ENCODE measurements at places on chromosomes 16 and 17.

- no peak for DNase-seq
Measured at GRCh38 chr17:52096056-52096455, 62.5 kb downstream of the CA10 start.

- DNase-seq: no peak
Measured at GRCh38 chr16:88508868-88509748, 56.0 kb downstream of the ZFPM1 start.

GRCh38 chr17:75047398-75048098 lies 523 bp downstream of the KCTD2 start:
- DNase-seq: no peak

GRCh38 chr17:38872027-38872511 lies 2.2 kb downstream of the LASP1 start:
- DNase-seq: no peak

DNA sequence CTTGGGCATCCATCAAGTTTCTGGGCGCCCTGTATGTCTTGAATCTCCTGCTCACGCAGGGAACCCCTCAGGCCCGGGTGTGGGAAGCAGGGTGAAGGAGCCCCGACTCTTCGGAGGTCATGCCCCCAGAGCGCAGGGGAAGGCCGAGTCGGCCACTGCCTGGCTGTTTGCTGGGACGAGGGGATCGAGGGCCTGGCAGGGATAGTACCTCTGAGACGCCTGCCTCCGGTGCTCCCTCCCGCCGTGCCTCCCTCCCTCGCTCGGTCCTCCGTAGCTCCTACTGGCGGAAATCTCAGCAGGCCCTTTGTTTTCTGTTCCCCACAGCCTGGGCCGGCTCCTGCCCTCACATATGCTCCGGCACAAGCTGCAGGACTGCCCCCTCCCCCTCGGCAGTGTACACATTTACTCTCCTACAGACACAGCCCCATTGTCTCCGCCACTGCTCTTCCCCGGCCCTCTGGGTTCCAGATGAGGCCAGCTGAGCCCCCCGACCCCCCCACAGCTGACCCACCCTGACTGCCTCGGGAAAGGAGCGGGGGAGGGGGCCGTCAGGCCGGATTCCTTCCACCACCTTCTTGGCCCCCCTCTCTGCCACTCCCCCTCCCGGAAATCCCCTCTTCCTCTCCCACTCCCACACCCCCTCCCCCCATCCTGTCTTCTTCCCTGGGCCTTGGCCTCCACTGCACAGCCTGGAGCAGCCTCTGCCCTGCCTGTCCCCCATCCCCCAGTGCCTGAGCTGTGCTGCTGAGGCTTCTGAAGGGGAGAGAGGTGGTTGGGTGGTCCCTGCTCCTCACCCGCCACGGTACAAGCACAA lies 1.4 kb downstream of the TRAF4 start:
- DNase-seq: peak; percentile 26

- no peak for DNase-seq
Measured at GRCh38 chr17:76614912-76615617, 28.5 kb downstream of the ST6GALNAC1 start.

Measured in activated T-helper 1 cell treated with anti-CD3 and anti-CD28 coated beads, Interleukin-12 subunit alpha, Interleukin-12 subunit beta, Interleukin-2, Interleukin-4 antibody, amounts not matched to agents 30 ng/mL and 10 ng/mL and 1 ng/mL, durations not matched to agents 14 hours and 24 hours and 36 hours (primary cell).